SJSA1 (cell line): ENCODE measurements at places on chromosomes 12 and 14. TPM values are rescaled to one million over a fixed set of nuclear protein-coding genes. Genes with fewer than 3 reads are reported as not detected.

- no peak for DNase-seq
These were observed 34.3 kb downstream of the NOPCHAP1 start for GRCh38 chr12:105020241-105020962.

The GLS2 gene
- total RNA-seq: not detected in 2 replicates

DNA sequence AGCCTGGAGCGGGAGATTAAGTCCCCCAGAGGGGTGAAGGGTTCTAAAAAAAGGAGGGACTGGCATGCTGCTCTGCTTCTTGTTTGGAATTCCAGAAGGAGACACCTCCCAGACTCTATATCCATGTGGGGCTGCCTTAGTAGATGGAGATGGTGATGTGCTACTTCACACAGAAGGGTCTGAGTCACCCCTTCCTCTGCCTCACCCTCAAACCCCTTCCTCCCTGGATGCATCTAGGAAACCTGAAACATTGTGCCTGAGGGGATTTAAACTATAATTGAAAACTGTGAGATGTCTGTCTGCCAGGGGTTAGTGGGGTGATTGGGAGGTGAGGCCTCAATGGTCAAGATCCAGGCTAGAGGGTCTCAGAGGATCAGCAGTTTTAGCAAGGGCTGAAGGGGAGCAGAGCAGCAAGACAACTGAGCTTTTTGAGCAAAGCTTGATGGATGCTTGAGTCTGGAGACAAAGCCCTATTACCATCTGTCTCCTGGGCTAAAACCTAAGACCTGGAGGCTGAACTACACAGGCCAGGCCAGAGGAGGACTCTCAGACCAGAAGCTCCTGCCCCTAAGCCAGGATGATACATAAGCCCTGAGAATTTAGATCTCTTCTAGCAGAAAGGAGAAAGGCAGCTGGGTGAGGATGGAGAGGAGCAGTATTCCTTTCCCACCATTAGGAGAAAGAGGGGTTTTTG is 314.7 kb upstream of the ATP2B1 start:
- no peak for DNase-seq

The KRT82 gene
- not detected in 2 replicates for total RNA-seq

DNA sequence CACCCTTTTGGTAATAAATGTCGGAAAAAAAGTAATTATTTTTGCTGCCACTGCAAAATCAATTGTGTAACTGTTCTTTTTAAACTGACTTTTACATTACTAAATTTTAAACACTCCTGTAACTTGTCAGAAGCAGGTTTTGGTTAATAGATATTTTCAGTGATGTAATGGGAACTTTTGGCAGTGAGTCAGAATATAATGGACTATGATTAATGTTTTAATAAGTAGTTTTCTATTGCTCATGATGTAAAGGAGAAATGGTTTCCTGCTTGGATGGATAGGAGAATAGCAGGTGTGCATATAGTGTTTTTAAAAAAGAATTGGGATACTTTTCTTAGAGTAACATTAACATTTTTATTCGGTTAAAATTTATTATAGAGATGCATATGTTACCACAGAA is 58.8 kb downstream of the TRMT5 start:
- DNase-seq: no peak

The SLC17A8 gene
- not detected in 2 replicates for total RNA-seq
